ENCODE measurements at places on chromosomes 3 and 15.

GRCh38 chr3:51692980-51693395 is 13.9 kb upstream of the GRM2 start:
- DNase-seq, result no peak

- DNase-seq, result no peak
These were observed 20.1 kb upstream of the PLSCR5 start for GRCh38 chr3:146625186-146625775.

DNA sequence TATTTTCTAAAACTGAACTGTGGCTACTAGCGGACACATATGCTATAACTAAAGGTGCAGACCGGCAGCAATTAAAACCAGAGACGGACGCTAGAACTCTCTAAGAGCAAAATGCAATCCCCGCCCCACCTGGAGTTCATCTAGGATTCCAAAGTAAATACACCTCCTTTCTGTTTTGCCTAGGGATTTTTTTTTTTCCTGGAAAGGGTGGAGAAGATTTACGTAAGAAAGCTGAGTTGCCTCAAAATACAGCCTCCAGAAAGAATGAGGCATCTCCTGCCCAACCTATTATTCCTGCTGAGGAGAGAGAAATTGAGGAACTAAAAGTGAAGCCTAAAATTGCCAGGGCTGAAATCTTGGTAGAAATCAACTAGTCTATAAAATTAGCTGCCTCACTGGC is 150.2 kb downstream of the TP63 start:
- DNase-seq, result no peak

DNA sequence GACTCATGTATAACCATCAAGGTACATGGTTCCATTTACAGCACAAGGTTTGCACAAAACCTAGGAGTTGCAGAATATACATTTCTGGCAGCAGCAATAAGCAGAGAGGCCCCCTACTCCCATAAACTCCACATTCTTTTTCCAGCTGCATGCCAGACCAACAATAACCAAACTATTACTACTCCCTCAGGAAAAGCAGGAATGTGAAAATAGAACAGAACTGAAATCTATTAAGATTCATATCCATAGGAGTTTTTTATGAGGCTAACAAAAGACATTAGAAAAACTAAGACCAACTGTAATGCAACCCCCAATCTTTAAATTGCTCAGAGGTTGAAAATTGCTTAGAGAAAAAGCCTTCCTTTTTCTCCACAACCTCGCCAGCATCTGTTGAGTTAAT is 27.6 kb upstream of the TOP2B start:
- DNase-seq, result no peak

DNA sequence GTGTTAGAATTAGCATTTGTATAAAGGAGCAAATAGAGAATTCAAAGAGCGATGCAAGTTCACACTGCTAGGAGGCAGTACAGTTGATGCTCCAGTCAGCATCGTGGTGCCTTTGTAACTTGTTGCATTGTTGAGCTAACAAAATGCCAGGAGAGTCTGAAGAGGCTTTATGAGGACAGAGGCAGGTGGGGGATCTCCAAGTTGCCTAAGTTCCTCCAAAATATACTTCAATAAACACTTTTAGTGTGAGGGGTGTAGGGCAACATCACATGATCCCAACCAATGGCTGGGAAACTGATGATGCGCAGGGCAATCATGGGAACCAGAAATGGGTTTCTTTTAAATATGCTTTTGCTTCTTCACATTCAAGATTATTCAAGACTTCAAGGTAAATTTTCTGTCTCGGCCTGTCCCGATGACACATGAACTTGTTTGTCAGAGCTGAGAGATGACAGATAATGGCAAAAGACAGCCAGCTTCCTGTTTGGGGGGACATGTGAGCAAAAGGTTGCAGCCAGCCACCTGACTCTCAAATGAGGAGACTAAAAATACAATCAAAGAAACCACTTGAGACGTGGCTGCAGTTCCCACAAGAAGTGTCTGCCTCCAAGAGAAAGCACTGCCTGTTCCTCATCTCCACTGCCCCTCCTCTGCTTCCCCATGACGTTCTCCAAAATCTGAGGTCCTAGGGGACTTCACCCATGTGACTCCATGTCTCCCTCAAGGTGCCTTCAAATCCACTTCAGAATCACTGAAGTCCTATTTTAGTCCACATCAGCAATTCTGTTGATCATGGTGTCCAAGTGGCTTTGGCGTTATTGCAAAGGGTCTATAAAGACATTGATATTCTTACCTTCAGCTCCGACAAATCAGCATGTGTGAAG is 39.3 kb downstream of the KLHL6 start:
- DNase-seq, result no peak

DNA sequence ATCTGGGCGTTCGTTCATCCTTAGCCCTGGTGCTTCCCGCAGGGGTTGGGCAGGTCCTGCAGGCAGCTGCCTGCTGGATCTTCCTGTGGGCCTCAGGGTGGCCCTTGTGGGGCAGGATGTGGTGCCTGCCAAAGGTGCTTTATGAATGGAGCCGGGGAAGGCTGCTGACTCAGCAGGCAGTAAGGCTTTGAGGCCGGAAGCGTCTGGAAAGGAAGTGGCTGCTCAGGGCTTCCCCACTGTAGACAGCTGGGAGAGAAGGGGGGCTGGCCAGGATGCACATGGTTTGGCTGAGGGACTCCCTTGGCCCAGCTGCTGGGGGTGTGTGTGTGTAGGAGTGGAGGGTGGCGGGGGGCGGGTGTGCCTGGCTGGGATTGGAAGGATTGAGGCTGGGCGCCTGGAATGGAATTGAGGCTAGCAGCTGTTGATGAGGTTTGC is 12.9 kb downstream of the CD276 start:
- peak; percentile 74 for DNase-seq

DNA sequence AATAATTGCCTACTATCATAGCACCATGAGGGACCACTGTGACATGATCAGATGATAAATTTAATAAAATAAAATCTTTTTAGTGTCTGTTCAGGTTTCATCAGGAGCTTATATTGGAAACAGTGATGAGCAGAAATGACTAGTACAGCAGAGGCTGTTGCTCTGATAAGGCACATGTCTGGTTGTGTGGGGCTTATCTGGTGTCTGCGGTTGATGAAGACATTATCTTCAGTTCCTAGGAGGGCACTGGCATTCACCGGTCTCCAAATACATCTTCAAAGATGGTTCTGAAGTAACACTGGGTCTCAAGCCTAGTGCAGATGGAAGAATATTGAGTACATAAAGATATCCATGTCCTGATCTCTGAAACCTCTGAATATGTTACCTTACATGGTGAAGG is 125.3 kb downstream of the SUCNR1 start:
- DNase-seq, result no peak

- no peak for DNase-seq
These were observed 44.0 kb downstream of the PHLDB2 start for GRCh38 chr3:111903067-111903511.

GRCh38 chr3:45362758-45363157 is 25.6 kb upstream of the LARS2 start:
- no peak for DNase-seq

- no peak for DNase-seq
These were observed 4.4 kb downstream of the GATM start for GRCh38 chr15:45373976-45374375.

DNA sequence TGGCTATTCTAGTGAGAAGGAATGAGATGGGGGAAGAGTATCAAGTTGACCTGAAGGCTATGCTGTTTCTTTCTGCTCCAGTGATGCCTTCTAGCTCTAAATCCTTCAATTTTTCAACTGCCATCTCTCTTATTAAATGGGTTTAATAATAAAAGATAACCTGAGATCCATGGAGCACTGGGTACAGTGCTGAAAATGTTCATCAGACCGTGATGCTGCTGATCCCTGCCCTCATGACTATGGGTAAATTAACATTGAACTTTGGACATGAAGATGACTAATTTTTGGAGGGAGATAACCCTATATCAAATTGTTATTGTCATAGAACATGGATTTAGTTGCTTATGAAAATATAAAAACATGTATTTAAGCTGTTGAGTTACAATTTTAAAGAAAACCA is 27.7 kb upstream of the SLC2A2 start:
- no peak for DNase-seq

- no peak for DNase-seq
These were observed 353.7 kb downstream of the CNTN6 start for GRCh38 chr3:1446531-1446930.

- DNase-seq, result no peak
These were observed 363.2 kb upstream of the NAALADL2 start for GRCh38 chr3:174495928-174496327.

DNA sequence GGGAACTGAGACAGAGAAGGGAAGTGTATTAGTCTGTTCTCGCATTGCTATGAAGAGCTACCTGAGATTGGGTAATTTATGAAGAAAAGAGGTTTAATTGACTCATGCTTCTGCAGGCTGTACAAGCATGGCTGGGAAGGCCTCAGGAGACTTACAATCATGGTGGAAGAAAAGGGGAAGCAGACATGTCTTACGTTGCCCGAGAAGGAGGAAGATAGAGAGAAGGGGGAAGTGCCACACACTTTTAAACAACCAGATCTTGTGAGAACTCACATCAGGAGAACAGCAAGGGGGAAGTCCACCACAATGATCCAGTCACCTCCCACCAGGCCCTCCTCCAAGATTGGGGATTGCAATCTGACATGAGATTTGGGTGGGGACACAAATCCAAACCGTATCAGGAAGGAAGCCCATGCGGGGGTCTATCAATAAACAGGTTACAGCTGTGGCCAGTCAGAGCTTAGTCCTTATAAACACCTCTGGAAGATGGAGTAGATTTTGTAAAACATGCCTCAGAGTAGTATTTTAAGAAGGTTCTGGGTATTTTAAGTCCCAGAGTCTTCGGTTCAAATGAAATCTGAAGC is 153.9 kb downstream of the GHSR start:
- DNase-seq, result no peak

GRCh38 chr15:39113741-39114140 is 467.1 kb upstream of the THBS1 start:
- DNase-seq, result no peak

GRCh38 chr3:100402256-100402655 is 917 bp downstream of the LNP1 start:
- DNase-seq, result no peak

DNA sequence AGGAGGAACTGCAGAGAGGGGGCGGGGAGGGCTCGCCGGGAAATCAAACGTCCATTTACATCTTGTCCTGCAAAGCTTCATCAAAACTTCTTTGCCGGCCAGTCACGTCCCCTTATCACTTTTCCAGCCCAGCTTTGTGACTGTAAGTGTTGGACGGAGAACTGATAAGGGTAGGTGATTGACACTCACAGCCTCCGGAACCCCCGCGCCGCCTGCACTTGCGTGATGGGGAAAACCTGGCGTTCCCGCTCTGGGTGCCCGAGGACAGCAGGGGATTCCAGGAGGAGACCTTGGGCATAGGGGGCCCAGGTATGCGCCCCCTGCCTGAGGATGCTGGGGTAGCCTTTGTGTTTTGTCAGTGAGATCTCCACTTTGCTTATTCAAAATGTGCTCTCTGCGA is 72.8 kb upstream of the ANKRD34C start:
- DNase-seq, result no peak

GRCh38 chr3:50205413-50206276 is 574 bp downstream of the SLC38A3 start:
- DNase-seq, result no peak

DNA sequence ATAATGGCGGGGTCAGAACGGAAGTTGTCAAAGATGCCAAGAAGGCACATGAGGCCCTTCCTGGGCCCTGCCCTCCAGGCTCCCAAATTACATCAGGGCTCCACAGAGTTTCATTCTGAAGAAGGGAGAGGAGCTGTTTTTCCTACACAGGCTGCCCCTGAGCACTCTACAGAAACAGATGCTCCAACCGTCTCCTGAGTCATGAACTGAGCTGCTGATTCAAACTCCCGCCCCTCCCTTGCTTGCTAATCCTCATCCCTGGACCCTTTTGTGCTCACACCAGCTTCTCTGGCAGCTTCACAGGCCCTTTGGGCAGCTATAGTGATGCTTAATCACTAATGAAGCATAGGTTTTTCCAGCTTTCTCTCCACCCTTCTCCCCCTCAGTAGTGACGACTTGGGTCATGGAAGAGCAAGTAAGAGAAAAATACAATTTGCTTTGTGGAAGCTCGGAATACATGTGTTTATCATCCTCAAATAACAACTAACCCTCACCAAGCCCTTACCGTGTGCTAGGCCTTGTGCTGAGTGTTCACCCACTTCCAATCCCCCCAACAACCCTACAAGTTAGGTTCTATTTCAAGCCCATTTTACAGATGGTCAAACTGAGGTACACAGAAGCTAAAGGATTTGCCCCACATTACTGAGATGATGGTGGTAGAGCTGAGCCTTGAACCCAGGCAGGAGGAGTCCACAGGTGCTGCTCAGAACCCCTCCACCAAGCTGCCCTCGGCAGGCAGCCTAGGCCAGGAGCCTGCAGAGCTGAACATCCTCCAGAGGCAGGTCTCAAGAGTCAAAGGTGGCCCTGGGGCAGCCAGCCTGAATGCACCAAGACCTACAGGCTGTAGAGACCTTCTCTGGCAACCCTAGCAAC is 21.9 kb downstream of the MEGF11 start:
- no peak for DNase-seq

DNA sequence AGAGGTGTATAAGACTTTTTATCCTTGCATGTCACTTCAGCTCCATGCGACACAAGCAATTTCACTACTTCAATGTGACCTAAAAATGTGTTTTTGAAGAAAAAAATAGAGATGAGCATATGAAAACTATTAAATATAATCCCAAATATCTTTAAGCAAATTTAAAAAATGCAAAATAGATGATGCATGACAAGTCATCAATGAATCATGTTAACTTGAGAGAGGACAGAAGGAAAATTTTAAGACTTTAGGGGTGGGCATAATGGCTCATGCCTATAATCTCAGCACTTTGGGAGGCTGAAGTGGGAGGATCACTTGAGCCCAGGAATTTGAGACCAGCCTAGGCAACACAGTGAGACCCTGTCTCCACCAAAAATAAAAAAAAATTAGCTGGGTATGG is 73.3 kb downstream of the ANKRD28 start:
- no peak for DNase-seq

GRCh38 chr3:167032267-167032876 is 347.7 kb downstream of the ZBBX start:
- DNase-seq, result peak; percentile 32

DNA sequence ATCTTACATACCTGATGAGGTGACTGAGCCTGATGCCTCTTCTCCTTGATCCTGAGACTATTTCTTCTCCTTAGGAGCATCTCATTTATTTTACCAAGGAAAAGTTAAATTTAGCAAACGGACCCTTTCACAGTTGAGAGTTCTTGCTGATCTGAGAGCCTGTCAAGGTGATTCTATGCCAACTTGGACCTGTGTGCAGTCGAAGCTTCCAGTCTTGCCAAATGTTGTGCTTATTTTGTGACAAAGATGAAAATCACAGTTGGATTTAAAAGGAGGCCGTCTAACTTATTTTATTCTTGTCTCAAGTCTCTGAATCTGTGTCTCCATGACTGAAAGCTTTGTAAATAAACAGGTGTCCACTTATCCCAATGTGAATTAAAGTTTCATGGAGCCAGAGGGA is 296.3 kb upstream of the EPHA3 start:
- DNase-seq, result no peak

DNA sequence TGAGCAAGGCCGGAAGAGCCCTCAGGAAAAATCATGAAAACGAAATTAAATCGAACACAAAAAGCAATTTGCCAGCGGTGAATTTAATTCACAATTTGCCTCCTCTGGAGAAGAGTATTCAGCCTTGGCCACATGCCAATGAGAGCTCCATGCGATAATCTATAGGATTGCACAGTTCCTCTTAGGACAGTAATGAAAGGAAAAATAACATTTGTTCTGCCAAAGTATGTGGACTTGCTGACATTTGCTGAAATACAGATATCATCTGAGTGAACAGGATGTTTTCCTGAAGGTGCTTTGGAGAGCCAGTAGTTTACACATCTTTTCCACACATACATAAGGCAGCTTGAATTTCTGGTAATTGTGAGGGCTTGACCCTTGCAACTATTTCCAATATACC is 188.6 kb upstream of the PDZRN3 start:
- DNase-seq, result no peak

- DNase-seq, result peak; percentile 91
These were observed 3.2 kb upstream of the SIN3A start for GRCh38 chr15:75454471-75455378.

All from hippocampal formation (tissue), 2 donors.